ENCODE measurements at places on chromosomes 2 and 18.

- peak; percentile 15 for DNase-seq
These were observed 460.4 kb downstream of the STK39 start for GRCh38 chr2:167787021-167787420.

GRCh38 chr18:26548415-26549262 is at the start of gene KCTD1:
Gene KCTD1, minus strand, starts transcription at chr18:26548553. Its CDS starts 17 bp downstream, at chr18:26548536.
- peak; percentile 75 for DNase-seq

DNA sequence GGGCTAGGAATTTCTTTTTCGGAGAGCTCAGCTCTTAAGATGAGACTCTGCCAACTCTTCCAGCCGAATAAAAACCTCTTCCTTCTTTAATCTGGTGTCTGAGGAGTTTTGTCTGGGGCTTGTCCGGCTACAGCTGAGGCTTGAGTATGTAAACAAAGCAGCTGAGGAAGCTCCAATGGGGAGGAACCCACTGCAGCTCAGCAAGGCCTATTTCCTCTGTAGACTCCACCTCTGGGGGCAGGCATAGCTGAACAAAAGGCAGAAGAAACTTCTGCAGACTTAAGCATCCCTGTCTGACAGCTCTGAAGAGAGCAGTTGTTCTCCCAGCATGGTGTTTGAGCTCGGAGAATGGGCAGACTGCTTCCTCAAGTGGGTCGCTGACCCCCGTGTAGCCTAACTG is 838.7 kb downstream of the CCDC85A start:
- DNase-seq, result no peak

DNA sequence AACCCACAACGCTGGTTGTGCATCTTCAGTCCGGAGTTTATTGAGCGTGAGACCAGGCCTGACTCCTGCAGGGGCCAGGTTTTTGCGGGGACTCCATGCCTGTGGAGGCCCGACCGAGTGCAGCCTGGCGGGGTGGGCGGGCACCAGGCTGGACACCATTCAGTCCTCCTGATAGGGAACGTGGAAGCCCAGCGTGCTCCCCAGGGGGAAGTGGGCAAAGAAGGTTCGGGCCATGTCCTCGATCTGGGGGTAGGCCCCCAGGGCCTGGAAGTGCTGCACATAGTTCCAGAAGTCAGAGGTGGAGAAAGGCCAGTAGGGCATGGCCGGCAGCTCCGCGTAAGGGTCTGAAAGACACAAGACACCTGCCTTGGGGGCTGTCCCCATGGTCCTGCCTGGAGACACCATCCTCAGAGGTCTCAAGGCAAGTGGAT is 1.4 kb downstream of the OTOS start:
- no peak for DNase-seq

GRCh38 chr2:79824086-79824786 is 311.4 kb downstream of the CTNNA2 start:
- no peak for DNase-seq

DNA sequence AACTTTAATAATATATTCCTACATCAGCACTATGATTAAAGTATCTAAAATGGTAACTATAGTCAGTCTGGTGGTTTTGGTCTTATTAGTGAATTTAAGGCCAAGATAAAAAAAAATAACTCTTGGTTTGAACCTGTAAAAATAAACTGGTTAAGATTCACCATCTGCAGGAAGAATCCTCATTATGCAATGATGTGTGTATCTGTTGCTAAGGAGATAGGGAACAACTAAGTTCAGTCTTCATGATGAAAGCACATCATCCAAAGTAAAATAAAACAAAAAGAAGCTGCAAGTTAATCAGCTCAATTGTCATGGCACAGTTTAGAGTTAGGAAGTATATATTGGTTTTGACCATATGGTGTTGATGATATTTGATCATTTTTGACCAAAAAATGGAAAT is 466.0 kb downstream of the NYAP2 start:
- no peak for DNase-seq

DNA sequence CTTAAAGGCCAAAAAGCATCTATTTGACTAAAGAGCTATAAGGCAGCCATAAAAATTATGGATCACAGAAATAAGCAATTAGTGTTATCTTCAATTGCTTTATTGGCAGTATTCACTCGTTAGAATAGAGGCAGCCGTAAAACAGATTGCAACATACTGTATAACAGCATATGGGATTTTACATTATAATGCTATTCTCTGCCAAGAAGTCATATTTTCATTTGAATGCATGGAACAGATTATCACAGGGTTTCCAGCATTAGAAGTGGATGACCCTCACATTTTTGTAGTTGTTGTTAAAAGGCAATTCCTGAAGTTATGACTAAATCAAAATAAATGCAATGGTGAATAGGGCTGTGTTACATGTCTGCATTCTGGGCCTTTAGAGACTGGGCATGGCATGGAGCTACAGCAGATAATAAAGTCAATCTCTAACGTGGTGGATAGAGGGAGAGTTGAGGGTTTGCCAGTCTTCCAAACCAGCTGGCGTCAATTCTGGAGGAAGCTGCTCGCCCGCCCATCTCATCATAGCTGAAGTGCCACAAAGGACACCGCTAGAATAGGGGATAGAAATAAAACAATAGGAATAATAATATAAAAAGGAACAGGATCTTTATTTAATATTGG is 155.4 kb upstream of the VRK2 start:
- DNase-seq, result no peak

DNA sequence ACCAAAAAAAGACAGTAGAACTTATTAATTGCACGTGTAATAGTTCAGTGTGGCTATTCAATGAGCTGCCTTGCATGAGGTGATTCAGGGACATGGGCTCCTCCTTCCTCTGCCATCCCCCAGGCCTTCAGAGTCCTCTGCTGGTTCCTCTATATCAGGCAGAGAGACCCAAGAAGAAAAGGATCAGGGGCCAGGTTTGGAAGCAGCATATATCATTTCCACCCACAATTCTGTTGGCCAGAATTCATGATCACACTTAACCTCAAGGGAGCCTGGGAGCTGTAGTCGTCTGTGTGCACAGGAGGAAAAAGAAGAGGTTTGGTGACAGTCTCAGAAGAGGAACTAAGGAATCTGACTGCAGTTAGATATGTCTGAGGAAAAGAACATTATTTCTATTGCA is 114.0 kb upstream of the GLS start:
- no peak for DNase-seq

DNA sequence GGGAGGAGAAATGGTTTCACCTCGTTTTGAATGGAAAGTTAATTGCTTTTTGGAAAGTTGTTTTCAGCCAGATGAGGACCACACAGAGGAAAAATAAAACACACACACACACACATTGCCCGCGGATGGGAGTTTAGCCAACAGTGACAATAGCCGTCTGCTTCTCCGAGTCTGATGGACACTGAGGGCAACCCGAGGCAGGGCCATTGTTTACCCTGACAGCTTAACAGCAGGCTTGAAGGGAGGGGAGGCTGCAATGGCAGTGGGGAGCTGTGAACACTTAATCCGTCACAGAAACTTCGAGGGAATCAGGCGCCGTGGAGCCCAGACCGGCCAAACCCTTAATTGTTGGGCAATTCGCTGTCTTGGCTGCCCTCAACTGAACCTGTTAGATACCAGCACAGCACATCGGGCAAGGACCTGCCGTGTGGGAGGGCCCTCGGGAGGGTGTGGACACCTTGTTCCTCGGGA is 145.9 kb downstream of the ACKR3 start:
- no peak for DNase-seq

DNA sequence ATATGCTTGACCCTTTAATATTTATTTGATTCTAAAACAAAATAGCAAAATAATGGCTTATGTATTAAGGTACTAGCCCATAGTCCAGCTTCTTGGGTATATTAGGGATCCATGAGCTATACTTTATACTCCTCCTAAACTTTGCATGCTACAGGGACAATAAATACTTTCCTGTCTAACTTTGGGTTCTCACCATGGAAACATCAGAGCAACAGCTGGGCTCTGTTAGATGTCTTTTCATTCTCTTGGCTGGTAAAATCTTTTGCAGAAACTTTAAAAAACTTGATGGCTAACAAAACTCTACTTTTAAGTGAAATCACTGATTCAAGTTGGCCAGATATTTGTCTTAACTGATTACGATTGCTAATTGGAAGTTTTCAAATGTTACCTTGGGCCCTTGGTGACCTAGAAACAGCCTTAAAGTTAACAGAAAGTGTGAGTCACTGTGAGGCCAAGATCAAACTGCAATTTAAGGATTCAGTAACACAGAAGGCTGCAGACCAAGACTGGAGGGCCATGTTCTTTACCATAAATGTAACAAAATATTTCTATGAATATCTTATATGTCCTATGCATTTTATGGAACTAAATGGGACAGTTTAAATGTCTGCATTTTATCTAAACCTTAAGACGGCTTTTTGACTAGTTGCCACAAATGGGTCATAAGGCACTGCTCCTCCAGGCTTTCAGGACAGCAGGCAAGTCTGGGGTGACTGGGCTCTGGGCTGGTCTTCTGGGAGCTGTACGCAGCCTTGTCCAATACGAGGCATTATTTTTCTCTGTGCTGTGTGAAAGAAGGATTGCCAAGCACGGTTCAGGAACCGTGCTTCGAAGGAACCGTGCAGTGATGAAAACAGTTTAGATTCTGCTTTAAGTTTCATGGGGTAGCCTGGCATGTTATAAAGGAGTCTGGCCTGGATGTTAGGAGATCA is 188.5 kb downstream of the TPGS2 start:
- DNase-seq, result no peak

DNA sequence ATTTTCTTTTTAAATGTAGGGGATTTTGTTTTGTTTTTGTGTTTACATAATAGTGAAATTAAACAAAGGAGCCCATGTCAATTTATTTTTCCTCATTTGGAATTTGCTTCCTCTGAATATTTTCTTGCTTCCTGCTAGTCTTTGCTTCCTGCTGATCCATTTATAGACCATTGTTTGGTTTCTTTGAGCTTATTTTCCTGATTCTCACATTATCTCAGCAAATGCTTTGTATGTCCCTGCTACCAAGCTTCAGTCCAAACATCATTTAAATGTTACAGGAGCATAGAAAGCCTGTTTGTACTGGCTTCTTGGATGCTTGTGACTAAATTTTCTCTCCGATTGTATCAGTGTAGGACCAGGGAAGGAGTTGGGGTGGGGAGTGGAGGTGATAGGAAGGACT is 127.3 kb upstream of the IL1R2 start:
- DNase-seq, result no peak

DNA sequence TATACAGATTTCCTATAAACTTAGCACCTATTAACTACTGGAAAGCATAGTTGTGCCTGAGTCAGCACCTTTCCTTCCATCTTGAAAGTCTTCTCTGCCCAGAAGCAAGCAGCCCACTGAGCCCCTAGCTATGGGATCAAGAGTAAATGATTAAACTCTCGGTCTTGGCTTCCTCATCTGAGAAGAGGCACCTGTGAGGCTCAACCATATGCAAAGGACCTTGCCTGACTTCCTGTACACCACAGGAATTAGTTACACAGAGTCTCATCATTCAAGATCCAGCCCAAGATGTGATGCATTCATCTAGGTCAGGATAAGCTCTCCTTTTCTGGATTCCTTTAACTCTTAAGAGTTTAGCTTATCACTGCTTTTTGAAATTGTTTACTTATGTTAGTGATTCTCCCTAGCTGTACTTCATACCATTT is 96.0 kb downstream of the CDH2 start:
- no peak for DNase-seq

GRCh38 chr2:25001325-25001637 is 29.5 kb upstream of the DNAJC27 start:
- DNase-seq, result no peak

GRCh38 chr2:127174136-127174535 is 46.0 kb downstream of the CYP27C1 start:
- peak; percentile 68 for DNase-seq

DNA sequence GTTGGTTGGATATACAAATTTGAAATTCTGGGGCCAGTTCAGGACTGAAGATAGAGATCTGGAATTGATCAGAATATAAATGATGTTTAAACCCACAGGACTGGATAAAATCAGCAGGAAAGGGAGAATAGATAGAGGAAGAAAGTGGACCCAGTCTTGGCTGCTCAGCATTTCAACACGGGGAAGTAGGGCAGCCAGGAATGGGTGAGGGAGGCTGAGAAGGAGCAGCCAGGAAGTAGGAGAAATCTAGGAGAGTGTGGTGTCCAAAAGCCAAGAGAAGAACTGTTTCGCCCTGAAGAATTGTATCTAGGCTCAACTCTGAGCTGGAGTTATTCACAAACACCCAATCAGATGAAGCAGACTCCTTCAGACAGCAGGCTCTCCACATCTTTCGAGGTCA is 197.9 kb downstream of the CDCA7 start:
- DNase-seq, result no peak

DNA sequence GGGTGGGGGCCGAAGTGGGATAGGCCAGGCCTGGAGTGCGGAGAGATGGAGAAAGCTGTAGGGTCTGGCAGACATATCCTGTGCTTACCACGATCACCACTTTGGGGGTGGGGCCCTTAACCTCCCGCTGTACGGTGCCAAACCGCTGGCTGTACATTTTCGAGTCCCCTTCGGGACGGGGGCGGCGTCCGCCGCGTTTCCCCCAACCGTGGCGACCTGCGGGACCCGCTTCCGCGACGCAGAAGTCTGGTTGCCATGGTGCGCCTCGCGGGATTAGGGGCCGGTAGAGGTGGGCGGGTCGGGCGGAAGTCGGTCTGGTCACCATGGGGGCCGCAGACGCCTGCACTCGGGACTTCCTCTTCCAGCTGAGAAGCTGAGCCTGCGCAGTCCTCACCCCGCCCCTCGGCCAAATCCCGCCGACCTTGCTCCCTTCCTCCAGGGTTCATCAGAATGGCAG is at the start of gene CFAP53:
Gene CFAP53, minus strand, starts transcription at position 248 of the 457 bp plus-strand sequence. Its CDS starts 91 bp downstream, at position 157.
- DNase-seq, result peak; percentile 78

GRCh38 chr18:27181726-27182125 is 3.4 kb downstream of the CHST9 start:
- no peak for DNase-seq

GRCh38 chr18:43970656-43971055 is 693.4 kb upstream of the SYT4 start:
- DNase-seq, result no peak

- DNase-seq, result peak; percentile 50
These were observed 1.2 kb downstream of the TLX2 start for GRCh38 chr2:74515271-74515980.

DNA sequence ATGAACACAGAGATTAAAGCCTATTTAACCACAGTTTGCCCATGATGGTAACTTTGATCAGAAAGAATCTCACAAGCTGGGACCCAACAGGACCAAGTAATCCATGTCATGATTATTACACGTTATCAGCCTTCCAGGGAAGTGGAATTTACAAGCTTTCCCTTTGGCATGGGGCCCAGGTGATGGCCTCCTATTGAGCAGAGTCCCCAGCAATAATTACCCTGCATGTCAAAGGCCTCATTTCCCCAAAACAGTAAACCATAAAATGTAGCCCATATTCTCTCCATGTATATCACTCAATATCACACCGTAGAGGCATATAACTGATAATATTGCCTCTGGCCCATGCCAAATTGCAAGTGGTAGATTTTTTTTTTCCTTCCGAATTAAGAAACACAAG is 38.9 kb downstream of the PRKRA start:
- no peak for DNase-seq
